ENCODE measurements at places on chromosomes 16 and 17.

DNA sequence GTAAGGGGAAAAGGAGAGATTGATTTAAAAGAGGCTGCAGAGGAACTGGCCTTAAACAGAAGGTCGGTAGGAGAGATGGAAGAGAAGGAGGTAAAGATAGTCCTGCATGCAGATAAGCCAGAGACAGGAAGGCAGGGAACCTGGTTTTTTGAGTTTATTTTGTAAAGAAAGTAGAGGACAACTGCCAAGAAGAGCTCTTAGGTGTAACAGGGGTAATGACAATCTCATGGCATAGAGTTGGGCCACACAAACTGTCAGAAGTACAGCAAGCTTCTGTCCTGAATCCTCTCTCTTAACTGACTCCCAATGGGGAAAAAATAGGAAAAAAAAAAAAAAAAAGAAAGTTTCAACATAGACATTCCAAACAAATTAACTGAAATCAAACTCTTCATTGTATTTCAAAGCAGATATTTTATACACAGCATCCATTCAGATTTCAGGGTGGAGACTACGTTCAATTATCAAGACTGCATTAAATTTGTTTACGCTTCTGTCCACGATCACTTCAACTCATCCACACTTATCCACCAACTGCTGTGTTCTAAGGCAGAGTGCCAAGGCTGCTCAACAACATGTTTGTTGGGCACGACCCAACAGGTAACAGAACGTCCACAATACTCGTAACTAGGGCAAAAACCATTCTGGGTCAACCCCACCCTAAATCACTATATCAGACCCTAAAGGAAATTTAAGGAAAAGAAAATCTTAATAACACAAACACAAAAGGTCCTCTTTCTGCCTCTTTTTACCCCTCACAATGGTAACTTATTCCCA is 34.9 kb downstream of the USP31 start:
- DNase-seq, result no peak

GRCh38 chr17:34313164-34313563 is 6.1 kb upstream of the CCL8 start:
- no peak for DNase-seq

GRCh38 chr16:88469615-88470395 is 16.7 kb downstream of the ZFPM1 start:
- no peak for DNase-seq

DNA sequence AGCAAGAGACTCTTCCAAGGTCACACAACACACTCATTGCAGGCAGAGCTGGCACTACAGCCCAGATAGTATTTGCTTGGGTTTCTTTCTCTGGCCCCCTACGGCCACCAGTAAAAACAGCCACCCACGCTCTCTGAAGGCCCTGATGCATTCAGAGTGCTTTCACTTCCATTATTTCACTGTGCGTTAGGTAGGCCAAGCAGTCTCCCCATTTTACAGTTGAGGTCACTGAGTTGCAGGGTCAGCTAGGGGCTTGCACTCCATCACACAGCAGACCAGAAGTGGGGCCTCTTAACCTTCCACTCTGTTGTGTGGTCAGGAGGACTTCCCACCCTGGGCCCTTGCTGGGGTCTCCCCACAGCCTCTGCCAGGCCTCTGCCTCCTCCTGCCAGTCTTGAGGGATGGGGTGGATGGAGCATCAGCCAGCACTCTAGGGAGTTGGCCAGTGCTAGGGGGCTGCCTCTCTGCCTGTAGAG is 2.5 kb downstream of the TBX21 start:
- no peak for DNase-seq

DNA sequence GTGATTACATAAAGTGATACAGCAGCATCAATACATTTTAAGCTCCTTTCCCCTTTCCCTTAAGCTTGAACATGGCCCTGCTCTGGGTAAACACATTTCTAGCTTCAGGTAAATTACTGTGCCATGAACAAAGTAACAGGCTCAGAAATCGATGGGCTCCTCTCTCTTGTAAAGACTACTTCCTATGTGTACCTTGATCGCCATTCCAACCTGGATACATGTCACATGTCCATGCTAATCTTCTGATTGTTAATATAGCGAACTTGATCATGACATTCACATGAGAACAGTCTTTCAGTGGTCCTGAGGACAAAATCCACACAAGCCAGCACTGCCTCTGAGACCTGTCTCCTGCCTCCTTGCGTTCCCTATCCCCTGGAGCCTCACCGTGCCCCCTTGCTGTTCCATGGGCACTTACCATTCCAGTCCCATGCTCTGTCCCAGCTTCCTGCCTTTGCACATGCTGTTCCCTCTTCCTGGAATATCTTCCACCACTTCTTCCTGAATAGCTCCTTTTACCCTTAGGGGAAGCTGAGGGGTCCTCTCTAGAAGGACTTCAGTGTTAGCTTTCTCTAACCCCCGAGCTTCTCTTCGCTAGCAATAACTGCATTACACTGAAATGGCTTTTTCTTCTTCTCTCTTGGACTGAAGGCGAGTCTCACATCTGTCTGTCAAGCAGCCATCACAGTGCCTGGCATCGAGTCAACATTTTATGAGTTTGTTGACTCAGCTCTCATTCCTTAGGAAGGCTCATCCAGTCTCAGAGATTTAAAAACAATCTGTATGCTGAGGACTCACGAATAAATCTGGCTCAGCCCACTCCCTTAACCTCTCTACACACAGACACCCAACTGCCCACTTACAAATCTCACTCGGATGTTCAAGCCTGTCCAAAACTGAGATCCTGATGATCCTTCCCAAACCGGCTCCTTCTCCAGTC is 93.3 kb downstream of the ASIC2 start:
- DNase-seq, result no peak

- no peak for DNase-seq
These were observed 448 bp downstream of the STAT5B start for GRCh38 chr17:42275527-42276358.

DNA sequence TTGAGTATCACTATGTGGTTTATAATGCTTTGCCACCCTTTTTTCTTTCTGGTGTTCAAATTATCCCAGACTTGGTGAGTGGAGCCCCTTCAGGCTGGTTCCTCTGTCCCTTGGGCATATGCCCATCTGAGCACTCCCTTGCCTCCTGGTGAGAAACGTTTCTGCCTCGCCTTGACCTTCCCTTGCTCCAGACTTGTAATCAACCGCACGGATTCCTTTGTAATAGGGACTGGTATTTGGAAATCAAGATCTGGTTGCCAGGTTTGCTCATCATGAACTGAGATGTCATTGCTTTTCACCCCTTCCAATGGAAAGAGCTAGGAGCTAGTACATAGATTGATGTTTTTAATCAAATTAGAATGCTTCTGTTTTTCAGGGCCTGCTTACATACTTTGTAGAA is 43.7 kb downstream of the SEC14L1 start:
- no peak for DNase-seq

- no peak for DNase-seq
These were observed 80.0 kb downstream of the MARCHF10 start for GRCh38 chr17:62727916-62728672.

- DNase-seq, result no peak
These were observed 35.4 kb downstream of the CDRT15 start for GRCh38 chr17:14201021-14201987.

All from midbrain (tissue), 1 donor.